GM12891 (cell line): ENCODE measurements at places on chromosomes 13 and 19.
A peak's percentile ranks its signal among the peaks of the same experiment; 100 is the strongest.

GRCh38 chr13:91078093-91078679, 269.3 kb upstream of the MIR17HG start:
- DNase-seq: no peak

- DNase-seq: no peak
Observed at GRCh38 chr13:42363941-42364612, 92.1 kb downstream of the AKAP11 start.

- no peak for DNase-seq
Observed at GRCh38 chr13:49464085-49464484, 20.0 kb downstream of the SETDB2 start.

DNA sequence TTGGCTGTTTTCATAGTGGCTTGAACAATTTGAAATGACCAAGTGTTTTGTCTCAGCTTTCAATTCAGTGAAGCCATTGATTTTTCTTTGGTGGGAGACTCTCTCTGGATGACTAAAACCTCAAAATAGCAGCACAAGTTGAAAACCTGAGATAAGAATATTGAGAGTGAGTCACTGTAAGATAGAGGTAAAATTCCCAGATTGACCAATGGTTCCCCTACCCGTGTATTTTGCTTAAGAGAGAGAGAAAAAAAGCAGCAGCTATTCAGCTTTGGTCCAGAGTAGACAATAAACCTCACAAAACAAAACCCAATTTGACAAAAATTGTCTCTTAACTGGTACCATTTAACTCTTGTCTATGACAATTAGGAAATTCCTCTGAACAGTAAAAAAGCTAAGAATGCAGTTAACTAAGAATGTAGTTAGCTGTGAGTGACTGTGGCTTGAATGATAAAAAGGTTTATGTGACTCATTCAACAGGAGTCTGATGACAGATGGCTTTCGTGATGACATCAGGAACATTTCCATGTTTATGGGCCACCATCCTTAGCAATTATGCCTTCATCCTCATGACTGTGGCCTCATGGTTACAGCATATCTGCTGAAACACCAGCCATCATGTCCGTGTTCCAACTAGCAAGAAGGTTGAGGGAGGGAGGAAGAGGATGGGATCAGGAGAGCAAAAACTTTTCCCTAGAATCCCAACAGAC, 356.9 kb downstream of the NDFIP2 start:
- no peak for DNase-seq

- no peak for DNase-seq
Observed at GRCh38 chr19:42475366-42475765, 32.6 kb upstream of the CXCL17 start.

DNA sequence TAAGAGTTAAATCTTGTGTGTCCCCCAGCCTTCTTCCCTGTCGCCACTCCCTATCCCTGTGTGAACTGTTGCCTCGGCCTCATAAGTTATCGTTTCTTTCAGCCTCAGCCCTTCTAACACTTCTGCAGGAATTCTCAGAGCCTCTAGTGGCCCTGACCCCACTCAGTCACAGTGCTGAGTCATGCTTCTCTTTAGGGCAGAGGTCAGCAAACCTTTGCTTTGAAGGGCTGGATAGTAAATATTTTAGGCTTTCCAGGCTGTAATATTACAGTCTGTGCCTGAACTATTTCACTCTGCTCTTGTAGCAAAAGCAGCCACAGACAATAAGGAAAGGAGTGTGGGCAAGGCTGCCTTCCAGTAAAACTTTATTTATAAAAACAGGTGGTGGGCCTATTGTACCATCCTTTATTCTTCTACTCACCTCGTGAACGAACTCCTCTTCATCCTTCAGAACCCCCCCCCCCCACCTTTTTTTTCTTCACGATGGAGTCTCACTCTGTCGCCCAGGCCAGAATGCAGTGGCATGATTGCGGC, 22.1 kb downstream of the MYO9B start:
- no peak for DNase-seq

- DNase-seq: no peak
Observed at GRCh38 chr19:41403181-41403970, 5.8 kb downstream of the BCKDHA start.

- peak; percentile 87 for DNase-seq
Observed at GRCh38 chr13:48037346-48038173, at the start of gene NUDT15. TSS of gene NUDT15 (plus strand) at chr13:48037726. CDS start at chr13:48037747, 21 bp downstream.

DNA sequence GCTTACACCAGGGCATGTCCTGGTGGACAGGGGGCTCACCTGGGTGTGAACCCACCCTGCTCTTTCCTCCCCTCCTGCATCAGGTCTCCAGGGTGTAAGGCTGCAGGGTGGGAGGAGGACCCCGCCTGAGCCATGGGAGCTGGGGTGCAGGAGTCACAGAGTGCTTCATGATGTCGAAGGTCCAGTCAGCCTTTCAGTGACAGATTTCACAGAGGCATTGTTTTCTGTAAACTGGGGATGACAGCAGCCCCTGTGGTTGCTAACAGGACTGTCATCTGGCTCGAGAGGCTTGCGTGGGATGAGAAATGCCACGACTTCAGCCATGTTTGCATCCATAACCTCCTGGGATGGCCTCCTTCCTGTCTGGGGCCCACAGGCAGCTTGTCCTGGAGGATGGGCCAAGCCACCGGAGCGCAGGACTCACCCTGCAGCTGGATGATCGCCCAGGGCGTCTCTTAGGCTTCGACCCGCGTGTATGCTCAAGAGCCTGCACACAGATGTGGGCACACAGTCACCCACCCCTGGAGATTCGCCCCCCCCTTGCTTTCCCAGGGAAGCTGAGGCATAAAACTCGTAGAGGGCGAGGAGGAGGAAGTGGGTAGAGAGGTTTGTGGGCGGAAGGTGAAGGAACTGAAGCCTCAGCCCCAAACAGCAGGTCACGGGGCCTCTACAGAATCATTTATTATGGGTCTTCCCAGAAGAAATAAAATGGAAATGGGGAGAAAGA, 4.9 kb downstream of the NANOS3 start:
- DNase-seq: no peak

- no peak for DNase-seq
Observed at GRCh38 chr19:41327076-41327575, 17.2 kb downstream of the CCDC97 start.

DNA sequence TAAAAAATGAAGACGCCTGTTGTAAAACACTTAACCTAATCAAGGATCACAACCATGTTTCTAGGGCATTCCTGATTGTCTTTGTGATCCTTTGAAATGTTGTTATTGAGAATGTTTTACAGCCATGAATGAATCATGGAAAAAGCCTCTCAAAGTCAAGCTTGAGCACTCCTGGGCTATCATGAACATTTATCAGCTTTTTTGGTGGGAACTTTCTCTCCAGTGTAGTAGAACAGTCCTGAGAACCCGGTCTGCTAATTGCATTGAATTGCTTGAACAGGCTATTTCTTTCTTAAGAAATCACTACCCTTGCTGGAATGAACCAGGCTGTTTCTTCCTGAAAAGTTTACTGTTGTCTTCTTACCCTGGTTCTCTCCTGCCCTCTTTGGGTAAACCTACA, 516.5 kb downstream of the FGF9 start:
- no peak for DNase-seq

DNA sequence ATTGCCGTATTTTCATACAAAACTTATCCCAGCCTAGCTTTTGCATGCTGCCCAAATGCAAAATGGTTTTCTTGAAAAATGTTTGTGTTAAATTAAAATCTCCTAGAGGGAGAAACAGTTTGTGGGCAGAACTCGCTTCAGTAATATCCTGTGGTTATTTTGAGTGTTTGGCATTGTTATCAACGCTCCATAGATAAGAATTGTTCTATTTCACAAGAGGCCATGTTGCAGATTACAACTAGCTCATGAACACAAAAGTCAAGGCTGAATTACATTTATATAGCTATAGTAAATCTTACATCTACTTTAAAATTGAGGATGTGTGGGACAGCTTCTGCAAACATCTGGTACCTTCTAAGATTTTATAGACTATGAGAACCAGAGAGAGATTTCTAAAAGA, 447.9 kb downstream of the DCT start:
- DNase-seq: no peak

GRCh38 chr13:113275387-113275786, 21.7 kb upstream of the LAMP1 start:
- no peak for DNase-seq

DNA sequence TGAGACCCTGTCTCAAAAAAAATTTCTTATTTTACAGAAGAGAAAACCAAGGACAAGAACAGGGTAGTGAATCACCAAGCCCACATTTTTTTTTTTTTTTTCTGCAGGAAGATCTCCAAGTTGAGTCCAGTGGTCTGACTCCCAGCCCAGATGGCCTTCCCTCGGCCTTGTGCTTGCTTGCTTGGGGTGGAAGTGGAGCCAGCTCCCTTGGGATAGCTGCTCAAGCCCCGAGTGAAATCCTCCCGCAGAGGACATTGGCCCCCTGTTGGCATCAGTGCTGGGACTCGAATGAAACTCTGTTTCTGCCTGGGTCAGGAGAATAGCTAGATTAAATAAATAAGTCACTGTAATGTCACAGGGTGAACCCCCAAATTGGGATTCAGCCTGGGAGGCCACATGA, 9.4 kb upstream of the NUP62 start:
- DNase-seq: no peak
